GM23338 (cell line): ENCODE measurements at places on chromosomes 3 and 15. TPM values are rescaled to one million over a fixed set of nuclear protein-coding genes. Genes with fewer than 3 reads are reported as not detected.
A peak's percentile ranks its signal among the peaks of the same experiment; 100 is the strongest.

C3orf62 gene
- total RNA-seq = 2.4 and 5.4 TPM in 2 replicates

POPDC2 gene
- not detected in 2 replicates for total RNA-seq

DNA sequence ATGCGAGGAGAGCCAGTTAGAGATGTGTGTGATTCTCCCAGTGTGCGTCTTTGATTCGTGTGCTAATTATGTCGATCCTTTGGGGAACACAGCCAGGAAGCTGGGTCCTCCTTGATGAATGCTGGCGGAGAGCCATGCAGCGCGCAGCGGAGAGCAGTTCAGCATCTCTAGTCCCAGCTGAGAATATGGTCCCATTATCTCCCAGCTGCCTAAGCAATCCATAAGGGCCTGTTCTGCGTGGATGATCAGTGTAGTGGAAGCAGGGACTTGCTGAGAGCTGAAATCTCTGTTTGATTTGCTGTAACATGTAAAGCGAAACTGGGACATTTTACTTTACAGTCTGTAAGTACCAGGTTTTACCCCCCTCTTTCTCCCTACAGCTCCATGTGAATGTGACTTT is 412.7 kb downstream of the CNTN4 start:
- DNase-seq = peak; percentile 33

DNA sequence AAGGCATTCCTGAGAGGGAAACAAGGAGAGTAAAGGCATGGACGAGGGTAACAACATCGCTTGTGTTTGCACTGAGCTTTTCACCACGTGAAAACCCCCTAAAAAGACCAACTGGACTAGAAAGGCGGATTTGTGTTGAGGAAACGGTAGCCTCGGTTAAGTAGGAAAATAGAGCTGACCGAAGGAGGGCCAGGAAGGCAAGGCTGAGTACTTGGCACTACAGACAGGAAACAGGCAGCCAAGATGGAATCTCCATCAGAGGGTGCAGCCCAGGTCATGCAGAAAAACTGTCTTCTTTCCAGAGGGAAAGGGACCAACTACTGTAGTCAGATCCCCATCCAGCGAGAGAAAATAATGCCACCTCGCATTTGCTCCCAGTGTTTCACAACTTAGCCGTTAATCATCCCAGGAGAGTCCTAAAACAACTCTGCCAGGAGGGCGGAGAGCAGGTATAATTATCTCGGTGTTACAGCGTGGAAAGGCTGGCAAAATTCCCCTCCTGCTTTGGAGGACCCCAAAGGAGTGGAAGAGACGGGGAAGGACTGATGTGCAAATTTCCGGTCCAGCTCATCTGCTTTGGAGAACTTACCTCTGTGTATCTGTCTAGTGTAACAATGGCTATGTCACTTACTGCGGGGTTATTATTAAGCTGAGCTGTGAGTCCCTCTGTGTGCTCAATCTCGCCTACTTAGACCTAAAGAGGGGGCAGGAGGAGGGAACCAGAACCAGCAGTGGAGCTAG is 77.2 kb downstream of the MYO1E start:
- DNase-seq = no peak

- no peak for DNase-seq
Observed at GRCh38 chr15:77606142-77607034, 26.3 kb downstream of the LINGO1 start.

DNA sequence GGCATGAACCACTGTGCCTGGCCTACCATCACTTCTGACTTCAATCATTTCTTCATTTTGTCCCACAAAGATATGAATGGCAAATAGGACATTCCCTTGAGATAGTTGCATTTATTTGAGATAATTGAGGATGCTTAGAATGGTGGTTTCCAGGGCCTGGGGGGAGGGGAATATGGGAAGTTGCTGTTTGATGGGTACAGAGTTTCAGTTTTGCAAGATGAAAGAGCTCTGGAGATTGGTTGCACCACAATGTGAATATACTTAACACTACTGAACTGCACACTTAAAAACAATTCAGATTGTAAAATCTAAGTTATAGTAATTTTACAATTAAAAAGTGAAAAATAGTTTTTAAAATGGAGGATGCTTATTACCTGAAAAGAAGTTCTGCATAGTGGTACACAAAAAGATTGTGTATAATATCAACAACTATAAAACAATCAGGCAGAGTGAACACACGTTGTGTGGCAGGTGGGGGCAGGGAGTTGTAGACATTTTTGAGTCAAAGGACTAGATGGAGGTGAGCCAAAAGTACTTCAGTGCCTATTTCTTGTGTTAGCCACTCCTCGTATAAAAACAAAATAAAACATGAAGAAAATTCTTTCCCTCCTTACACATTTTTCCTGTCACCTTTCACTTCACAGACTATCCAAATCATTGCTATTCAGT is 18.5 kb upstream of the RIOX2 start:
- no peak for DNase-seq

GRCh38 chr3:157871838-157872460 is 234.3 kb downstream of the SHOX2 start:
- no peak for DNase-seq

DNA sequence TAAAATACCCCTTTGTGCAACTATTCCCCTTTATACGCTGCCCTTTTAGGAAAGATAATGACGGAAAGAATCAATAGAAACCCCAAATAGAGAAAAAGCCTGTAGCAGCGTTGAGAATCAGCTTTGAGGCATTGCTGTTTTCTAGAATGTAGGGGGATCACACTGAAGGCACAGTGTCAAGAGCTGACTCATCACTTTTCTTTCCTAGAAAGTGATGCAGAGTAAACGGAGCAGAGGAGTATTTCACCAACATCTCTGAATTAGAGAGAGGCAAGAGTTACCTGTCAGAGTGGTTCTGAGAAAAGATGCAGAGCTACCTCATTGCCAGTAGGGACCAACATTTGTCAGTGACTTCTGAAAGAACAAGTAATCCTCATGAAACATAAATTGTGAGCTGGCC is 269.8 kb upstream of the TMC3 start:
- no peak for DNase-seq

- DNase-seq = no peak
Observed at GRCh38 chr15:62896969-62897486, 145.5 kb upstream of the TPM1 start.

RPP14 gene
- total RNA-seq = 14.4 and 18.6 TPM in 2 replicates
